A549 (cell line): ENCODE measurements at places on chromosomes 16 and 17.

DNA sequence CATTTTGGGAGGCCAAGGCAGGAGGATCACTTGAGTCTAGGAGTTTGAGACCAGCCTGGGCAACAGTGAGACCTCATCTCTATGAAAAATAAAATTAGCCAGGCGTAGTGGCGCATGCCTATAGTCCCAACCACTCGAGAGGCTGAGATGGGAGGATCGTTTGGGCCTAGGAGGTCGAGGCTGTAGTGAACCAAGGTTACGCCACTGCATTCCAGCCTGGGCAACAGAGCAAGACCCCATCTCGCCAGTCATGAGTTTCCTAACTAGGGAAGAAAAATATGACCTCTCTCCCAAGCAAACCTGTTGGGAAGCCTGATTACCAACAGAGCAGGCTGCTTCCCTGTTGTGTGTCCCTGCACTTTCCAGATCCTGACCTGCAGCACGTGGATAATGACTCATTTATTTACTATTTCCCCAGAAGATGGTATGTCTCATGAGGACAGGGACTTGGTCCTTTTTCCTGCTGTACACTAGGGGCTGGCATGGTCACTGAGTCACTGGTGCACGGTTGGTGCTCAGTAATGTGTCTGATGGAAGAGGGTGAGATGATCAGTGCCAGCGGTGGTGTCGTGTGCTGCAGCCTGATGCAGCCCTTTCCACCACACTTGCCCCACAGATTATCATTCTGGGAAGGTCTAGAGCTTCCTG, 30.8 kb downstream of the NMT1 start:
- peak; percentile 61 for DNase-seq

DNA sequence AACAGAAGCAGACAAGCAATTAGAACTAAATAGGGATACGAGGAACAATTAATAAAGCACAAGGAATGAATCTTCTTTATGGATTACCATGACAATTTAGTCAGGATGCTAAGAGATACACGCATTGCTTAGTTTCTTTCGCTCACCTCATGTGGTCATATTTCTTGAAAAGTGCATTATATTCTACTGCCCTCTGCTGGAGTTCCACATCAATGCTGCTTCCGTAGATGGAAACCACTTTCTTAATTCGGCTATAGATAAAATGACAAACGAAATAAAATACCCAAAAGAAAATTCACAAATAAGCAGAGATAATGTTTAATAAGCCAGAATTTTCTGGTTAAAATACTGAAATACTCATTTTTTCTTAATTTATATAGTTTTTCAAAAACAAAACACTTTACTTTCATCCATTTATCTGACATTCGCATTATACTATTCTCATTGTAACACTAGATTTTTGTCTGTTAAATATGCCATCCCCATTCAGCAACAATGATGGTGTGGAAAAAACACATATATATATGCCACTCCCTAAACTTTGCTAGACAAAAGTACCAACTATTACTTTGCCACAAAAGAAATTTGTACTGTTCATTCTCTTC, 22.0 kb upstream of the PHLPP2 start:
- peak; percentile 53 for DNase-seq

- no peak for DNase-seq
Observed at GRCh38 chr16:2897110-2897509, 14.1 kb downstream of the FLYWCH2 start.

- no peak for DNase-seq
Observed at GRCh38 chr16:65306300-65306699, 184.4 kb upstream of the CDH11 start.

DNA sequence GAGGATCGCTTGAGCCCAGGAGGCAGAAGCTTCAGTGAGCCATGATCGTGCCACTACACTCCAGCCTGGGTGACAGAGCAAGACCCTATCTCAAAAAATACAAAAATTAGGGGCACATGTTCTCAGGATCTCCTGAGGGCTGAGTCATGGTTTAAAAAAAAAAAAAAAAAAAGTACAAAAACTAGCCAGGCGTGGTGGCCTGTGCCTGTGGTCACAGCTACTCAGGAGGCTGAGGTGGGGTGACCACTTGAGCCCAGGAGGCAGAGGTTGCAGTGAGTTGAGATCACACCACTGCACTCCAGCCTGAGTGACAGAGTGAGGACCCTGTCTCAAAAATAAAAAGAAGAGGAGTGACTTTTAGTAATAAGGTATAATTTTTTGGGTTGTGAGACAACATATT, 16.9 kb downstream of the BLMH start:
- DNase-seq, result no peak

DNA sequence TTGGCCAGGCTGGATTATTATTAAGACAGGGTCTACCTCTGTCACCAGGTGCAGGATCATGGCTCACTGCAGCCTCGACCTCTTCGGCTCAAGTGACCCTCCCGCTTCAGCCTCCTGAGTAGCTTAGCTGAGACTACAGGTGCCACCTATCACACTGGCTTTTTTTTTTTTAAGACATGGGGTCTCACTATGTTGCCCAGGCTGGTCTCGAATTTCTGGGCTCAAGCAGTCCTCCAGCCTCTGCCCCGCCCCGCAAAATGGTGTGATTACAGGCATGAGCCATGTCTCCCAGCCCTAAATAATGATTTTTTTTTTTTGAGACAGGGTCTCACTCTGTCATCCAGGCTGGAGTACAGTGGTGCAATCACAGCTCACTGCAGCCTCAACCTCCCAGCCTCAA, 5.8 kb downstream of the OVCA2 start:
- no peak for DNase-seq

GRCh38 chr16:28025631-28026030, 37.9 kb downstream of the GSG1L start:
- DNase-seq, result no peak

DNA sequence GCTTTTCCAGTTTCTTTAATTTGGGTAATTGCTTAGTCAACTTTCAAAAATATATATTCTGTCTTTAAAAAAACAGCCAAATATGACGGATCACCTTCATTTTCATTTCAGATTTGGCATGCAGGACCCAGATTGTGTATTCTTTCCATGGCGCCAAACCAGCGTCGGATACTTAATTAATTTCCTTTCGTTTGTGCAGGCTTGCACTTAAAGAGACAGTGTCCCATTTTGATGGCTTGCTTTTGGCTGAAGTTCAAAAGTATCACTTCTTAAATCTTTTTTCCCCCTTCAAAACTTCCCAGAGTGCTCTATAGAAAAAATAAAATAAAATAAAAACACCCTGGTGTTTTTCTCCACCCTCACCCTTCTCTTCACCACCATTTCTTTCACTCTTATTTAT, 394.5 kb upstream of the SOX9 start:
- DNase-seq, result no peak

- no peak for DNase-seq
Observed at GRCh38 chr17:67998466-67998865, 2.2 kb upstream of the C17orf58 start.

DNA sequence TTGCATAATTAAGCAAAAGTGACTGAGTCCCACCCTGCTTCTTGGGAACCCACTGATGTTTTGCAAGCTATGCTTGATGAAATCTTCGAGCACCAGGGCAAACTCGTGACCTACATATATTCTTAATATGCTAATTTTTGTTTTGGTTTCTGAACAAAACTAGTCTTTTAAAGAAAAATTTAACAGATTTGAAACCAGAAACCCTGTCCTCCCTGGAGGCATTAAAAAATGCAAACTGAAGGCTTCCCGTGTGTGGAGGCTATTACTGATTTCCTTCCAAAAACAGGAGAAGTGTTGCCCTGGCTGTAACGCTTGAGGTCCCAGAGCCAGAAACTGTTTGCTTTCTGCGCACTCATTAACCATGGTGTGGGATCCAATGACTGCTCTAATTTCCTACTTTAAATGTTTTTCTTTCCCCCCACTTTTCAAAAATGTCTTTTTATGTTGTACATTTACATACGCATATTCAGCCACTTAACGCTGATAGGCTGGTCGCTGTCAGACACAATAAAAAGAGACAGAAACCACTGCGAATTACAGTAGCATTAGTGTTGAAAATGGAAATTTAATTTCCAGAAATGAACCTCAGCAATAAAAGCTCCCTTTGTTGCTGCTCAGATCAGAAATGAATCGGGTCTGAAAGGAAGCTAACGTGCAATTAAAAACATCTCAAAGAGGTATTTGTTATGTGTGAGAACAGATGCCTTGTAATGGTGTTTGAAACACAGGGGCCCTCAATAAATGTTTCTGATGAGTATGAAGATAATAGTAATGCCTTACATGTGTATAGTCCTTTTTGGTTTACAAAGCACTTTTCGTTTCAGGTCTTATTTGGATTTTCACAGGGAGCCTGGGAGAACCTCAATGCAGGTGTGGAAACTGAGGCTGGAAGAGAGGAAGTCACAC, 39.9 kb upstream of the IRX6 start:
- DNase-seq, result no peak
